ENCODE measurements at places on chromosomes 11 and 22.

DNA sequence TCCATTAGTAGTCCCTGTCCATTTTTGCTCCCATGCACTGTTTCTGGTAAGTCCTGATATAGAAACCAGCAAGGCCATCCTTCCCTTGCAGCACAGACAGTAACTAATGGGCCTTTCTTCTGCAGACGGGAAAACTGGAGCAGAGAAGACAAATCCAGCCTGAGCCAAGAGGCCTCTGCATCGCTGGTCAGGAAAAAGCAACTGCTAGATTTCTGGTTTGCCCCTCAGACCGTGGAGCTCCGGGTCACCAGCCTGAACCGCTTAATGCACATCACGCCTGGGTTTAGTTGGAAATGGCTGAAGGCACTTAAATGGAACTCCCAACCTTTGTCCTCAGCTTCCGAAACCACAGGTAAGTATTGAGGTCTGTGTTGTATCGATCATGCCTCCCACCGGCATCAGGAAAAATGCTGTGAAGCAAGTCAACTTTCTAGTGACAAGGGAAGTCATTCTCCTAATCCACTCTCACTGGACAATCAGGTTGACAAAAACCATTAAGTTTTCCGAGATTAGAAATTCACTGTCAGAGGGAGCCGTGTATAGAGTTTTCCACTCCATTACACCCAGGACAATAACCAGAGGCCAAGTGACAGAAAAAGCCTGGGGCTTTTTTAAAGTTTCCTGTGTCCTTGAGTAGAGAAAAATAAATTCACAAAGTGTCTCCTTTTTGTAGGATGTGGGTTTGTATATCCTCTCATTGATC is 14.8 kb upstream of the LMO2 start:
- no peak for DNase-seq

DNA sequence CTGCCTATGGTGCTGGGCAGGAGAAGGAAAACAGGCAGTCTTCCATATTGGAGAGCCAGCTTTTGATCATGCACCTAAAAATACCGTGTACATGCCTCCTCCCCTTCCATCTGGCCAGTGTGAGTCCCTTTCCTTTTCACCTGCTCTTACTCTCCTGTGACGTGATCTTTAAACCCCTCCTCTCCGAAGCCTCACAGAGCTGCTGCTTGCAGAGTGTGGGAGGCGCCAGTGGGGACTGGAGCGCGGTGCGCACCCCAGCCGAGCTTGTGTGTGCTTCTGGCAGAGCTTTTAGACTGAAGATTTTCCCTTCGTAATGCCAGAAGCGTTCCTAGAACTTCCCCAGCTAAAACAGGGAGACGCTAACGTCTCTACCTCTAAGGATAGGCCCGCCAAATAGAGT is 29.8 kb downstream of the MUC6 start:
- DNase-seq: no peak

DNA sequence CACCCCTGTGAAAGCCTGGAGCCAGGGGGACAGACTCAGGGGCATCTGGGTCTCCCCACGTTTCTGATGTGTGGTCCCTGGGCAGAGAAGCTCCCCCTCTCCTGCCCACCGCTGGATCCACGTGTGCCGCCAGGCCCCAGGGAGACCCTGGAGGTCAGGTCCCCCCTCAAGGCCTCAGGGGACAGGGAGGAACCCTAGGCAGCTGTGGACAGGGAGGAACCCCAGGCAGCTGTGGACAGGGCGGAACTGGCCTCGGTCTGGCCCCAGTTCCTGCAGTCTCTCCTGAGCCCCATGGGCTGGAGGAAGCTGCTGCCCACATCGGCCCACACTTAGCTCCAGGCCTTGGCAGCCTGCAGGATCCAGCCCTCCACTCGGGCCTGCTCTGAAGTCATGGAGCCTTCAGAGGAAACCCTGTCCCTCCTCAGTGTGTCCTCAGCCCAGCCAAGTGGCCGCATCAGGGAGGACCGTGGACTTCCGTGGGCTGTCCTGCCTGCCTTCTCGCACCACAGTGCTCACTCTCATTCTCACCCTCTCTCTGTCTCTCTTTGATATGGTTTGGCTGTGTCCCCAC is 127.7 kb downstream of the BRD1 start:
- no peak for DNase-seq

GRCh38 chr22:17578136-17578754 is 14.9 kb downstream of the SLC25A18 start:
- DNase-seq: no peak

- DNase-seq: no peak
Observed at GRCh38 chr11:84965484-84965883, 661.7 kb downstream of the DLG2 start.

DNA sequence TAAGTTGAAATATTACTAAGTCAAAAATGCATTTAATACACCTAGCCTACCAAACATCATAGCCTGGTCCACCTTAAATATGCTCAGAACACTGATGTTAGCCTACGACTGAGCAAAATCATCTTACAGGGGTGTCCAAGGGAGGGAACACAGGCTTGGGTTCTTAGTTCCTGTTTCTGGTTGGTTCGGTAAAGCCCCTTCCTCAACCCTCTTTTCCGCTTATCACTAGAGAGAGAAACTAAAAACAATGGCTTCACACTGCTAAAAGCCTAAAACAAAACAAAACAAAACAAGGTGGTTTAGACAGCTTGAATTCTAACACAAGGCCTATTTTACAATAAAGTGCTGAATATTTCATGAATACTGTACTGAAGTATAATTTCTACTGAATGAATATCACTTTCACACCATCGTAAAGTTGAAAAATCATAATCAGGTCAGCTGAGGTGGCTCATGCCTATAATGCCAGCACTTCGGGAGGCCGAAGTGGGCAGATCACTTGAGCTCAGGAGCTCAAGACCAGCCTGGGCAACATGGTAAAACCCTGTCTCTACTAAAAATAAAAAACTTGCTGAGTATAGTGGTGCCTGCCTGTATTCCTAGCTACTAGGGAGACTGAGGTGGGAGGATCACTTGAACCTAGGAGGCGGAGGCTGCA is 118.0 kb downstream of the SIK3 start:
- no peak for DNase-seq

Data from stimulated activated CD8-positive, alpha-beta memory T cell treated with anti-CD3 and anti-CD28 coated beads, Interleukin-12 subunit alpha, Interleukin-12 subunit beta, amount 100 ng/mL, for 4 hours (primary cell).